ENCODE measurements at places on chromosomes 11 and 22.

GRCh38 chr11:1121813-1122663 is 35.7 kb upstream of the MUC5AC start:
- H3K4me3 ChIP-seq, result no peak overlapping the region
- peak; percentile 15 for DNase-seq
- no peak overlapping the region for H3K27ac ChIP-seq
- H3K4me1 ChIP-seq, result no peaks in the 10 kb centered on the region
- H3K36me3 ChIP-seq, result no peaks in the 10 kb centered on the region

- H3K27ac ChIP-seq, result peak overlapping the region; percentile 69
- no peaks in the 10 kb centered on the region for H3K27me3 ChIP-seq
- peak overlapping the region; percentile 67 for H3K4me3 ChIP-seq
- peak; percentile 58 for DNase-seq
Measured at GRCh38 chr11:130070109-130070845, 583 bp downstream of the APLP2 start.

- H3K4me1 ChIP-seq, result no peaks in the 10 kb centered on the region
- H3K27ac ChIP-seq, result no peak overlapping the region
- no peak for DNase-seq
- H3K36me3 ChIP-seq, result no peaks in the 10 kb centered on the region
- H3K4me3 ChIP-seq, result no peak overlapping the region
Measured at GRCh38 chr11:120575461-120575860, 63.9 kb downstream of the GRIK4 start.

GRCh38 chr11:128061281-128061871 is 526.0 kb downstream of the ETS1 start:
- no peaks in the 10 kb centered on the region for H3K4me1 ChIP-seq
- no peak overlapping the region for H3K4me3 ChIP-seq
- no peaks in the 10 kb centered on the region for H3K27me3 ChIP-seq
- no peaks in the 10 kb centered on the region for H3K36me3 ChIP-seq

DNA sequence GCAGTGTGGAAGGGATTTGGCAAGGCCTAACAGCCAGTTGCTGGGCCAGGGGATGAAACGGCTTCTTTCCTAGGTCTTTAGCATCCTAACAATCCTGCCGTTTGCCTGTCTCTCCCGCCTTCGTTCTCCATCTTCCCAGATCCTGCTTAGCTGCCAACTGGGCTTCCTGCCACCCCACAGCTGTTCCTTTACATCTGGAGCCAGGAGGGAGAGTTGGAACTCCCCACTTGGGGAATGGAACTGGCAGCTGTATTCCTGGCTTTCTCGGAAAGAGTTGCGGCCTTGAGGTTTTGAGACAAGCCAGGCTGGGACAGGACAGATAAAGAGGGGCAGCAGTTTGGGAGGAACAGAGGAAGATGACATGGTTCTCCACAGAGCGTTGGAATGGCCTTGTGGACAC is 59.6 kb downstream of the ST3GAL4 start:
- peaks cover 22% of the 10 kb centered on the region for H3K36me3 ChIP-seq
- no peak overlapping the region for H3K4me3 ChIP-seq
- DNase-seq, result peak; percentile 99
- no peaks in the 10 kb centered on the region for H3K27me3 ChIP-seq

- no peaks in the 10 kb centered on the region for H3K36me3 ChIP-seq
- H3K4me1 ChIP-seq, result no peaks in the 10 kb centered on the region
- no peak for DNase-seq
- peaks cover 5% of the 10 kb centered on the region for H3K27me3 ChIP-seq
- no peak overlapping the region for H3K4me3 ChIP-seq
Measured at GRCh38 chr22:22226448-22227187, 18.0 kb upstream of the VPREB1 start.

DNA sequence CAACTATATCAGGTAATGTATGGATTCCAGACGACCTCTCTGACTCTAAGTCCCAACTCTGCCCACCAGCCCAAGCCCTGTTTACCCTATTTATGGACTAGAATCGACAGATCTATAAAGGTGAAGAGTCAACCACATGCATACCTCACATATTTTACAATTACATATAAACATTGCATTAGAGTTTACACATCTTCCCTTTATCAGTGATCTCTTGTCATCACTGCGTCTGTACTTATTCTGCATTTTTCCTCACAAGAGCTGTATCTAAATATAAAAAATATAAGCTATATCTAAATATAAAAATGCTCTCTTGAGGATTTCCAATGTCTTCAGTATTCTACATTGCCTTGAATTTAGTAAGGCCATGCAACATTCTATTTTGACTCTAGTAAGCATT is 8.5 kb downstream of the FIBIN start:
- H3K36me3 ChIP-seq, result no peaks in the 10 kb centered on the region
- peaks cover under 1% of the 10 kb centered on the region for H3K4me1 ChIP-seq
- H3K27ac ChIP-seq, result no peak overlapping the region
- no peak for DNase-seq
